ENCODE measurements at places on chromosomes 2 and 18.

DNA sequence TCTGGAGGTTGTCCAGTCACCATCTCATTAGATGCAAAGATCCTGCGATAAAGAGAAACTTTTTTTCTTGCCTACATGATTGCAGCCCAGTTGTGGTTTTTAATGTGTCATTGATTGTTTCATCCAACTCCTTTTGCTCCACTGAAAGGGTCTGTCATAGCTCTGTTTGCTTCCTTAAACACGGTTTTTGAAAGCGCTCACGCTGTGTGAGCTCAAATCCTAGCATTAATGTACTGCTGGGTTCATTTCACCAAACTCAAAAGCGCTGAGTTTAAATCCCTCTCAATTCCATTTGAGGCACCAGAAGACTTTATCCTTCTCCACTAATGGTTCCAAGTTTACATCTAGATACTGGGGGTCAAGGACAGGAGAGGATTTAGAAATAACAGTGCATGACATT is 53.6 kb downstream of the CDK15 start:
- no peak for DNase-seq

- DNase-seq: no peak
These were observed 107.7 kb upstream of the YPEL5 start for GRCh38 chr2:30039101-30039500.

DNA sequence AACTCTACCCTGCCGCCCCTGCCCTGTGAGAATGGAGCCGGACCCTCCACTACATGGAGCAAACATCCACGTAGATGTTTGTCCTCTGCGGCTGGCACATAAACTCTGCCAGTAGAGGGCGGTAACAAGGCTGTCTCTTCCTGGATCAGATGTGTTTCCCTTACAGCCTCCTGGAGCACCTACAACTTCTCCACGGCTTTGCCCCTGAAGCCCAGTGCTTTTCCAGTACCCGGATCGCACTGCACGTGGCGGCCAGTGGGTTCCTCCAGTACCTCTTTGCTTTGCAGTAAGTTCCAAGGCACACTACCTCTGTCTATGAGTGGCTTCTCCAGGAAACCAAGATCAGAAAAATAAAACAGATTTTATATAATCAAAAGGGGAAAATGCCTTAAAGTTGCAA is 651.3 kb downstream of the DCDC2C start:
- no peak for DNase-seq

DNA sequence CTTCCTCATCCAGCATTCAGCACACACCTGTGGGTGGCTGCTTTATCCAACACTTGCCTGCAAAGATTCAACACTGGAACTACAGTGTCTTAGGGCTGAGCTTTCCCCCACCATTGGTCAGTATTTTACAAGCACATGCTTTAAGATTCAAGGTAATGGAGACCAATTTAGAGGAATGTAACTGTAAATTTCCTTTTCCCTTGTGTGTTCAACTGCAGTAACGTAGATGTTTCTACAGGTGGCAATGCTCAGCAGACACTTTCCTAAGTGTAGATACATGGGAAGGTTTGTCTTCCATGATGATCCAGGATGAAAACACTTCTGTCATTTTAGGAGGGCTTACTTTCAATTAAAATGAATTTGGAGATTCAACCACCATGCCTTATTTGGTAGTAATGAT is 143.6 kb upstream of the PXDN start:
- DNase-seq: no peak

GRCh38 chr2:178280244-178280852 is 86.0 kb downstream of the OSBPL6 start:
- DNase-seq: peak; percentile 8

- no peak for DNase-seq
These were observed 5.8 kb downstream of the TWIST2 start for GRCh38 chr2:238853721-238854120.

DNA sequence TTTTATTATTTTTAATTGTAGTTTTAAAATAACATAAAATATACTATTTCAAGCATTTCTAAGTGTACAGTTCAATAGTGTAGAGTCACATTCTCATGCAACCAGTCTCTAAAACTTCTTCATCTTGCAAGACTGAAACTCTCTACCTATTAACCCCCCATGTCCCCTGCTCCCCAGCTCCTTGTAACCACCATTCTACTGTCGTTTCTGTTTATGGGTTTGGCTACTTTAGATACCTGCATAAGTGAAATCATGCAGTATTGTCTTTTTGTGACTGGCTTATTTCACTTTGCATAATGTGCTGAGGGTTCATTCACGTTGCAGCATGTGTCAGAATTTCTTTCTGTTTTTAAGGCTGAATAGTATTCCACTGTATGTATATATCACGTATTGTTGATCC is 139.4 kb downstream of the SMAD7 start:
- no peak for DNase-seq

DNA sequence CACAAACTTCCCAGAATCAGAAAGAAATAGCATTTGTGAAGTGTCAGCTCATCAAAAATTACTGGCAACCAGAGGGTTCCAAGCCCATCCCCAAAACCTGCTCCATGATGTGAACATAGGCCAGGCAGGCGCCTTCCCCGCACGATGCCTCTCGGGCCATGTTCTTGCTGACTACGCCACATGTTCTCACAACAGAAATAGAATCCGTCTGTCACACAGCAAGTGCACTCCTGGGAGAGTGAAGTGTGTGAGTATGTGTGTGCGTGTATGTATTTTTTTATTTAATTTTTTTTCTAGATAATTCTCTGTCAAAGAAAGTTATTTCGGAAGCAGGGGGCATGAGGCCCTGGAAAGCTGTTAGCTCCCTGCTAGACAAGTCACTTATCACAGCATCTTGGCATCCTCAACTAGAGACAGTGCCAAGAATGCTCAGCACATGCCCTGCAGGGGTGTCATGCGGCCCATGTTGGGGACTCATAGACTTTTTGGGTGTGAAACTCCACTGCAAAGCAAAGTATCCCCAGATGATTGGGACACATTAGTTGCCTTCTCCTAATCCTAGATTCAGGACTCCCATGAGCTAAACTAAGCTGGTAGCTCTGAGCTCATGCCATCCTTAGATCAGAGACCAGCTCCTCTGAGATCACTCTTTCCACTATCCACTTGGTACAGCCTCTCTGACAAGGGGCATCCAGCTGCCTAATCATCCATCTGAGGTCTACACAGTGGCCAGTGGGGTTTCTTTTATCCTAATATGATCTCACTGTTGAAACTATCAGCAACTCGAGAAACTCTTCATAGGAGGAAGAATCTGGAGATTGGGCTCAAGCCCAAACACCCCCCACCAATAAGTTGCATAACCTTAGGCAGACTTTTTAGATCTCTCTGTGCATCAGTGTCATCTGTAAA is 53.2 kb upstream of the CYRIA start:
- no peak for DNase-seq

- no peak for DNase-seq
These were observed 22.0 kb downstream of the AP1S3 start for GRCh38 chr2:223815186-223815883.

GRCh38 chr2:42907835-42908234 is 115.5 kb upstream of the HAAO start:
- DNase-seq: no peak

DNA sequence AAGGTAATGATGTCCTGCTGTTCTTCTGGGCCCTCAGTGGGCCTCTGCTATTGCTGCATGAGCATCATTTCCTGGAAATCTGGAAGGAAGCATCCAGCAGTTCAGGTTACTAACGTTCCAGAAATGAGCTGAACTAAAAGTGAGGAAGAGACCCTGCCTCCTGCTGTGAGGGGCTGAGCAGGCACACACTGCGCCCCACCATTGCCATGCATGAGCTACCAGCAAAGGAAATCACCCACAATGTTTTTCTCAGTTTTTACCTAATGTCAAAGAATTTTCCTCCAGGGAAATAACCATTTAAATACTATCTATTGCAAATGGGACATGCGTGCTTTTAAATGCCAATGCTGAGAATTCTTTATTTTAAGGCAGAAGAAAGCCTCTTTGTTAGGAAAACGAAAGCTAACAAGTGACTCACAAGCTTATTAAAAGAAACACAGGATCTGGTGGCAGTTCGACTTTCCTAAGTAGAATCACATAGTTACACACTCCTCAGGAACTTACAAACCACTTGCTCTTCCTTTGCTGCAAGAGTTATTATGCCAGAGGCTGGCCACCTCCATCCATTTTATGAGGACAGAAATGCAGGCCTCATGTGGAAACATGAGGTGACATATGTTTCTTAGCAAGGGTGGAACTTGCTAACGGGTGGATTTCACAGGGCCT is 152.6 kb upstream of the TTC39C start:
- no peak for DNase-seq

- no peak for DNase-seq
These were observed 286.9 kb upstream of the NXPH2 start for GRCh38 chr2:139067072-139067471.

GRCh38 chr18:6406075-6406909 is 8.4 kb downstream of the L3MBTL4 start:
- DNase-seq: no peak

- DNase-seq: no peak
These were observed 92.6 kb downstream of the CD8B2 start for GRCh38 chr2:106579750-106580197.

DNA sequence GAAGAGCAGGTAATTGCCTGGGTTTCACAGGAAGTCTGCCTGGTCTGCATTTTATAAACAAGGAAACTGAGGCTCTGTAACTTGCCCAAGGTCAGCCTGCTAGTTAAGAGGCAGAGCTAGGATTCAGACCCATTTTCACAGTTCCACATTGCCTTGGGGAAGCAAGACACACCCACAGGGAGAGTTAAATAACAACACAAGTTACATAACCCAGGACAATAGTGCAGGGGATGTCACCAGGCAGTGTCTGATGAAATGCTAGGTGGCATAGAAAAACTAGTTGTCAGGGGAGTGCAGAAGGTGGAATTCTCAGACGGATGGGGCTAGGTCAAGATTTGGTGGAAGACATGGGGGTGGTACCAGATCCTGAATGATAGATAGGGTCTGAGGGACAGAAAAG is 69.7 kb downstream of the PRKCE start:
- DNase-seq: no peak

- peak; percentile 35 for DNase-seq
These were observed 154.7 kb upstream of the HS6ST1 start for GRCh38 chr2:128473175-128474035.

DNA sequence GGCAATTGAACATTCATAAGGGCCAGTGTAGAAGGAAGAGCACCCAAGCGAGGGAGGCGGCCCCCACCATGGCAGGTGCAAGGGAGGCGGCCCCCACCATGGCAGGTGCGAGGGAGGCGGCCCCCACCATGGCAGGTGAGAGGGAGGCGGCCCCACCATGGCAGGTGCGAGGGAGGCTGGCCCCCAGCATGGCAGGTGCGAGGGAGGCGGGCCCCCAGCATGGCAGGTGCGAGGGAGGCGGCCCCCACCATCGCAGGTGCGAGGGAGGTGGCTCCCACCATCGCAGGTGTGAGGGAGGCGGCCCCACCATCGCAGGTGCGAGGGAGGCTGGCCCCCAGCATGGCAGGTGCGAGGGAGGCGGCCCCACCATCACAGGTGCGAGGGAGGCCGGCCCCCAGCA is 24.7 kb upstream of the GPC1 start:
- DNase-seq: no peak

- DNase-seq: no peak
These were observed 56.1 kb upstream of the FHL2 start for GRCh38 chr2:105454801-105455485.

DNA sequence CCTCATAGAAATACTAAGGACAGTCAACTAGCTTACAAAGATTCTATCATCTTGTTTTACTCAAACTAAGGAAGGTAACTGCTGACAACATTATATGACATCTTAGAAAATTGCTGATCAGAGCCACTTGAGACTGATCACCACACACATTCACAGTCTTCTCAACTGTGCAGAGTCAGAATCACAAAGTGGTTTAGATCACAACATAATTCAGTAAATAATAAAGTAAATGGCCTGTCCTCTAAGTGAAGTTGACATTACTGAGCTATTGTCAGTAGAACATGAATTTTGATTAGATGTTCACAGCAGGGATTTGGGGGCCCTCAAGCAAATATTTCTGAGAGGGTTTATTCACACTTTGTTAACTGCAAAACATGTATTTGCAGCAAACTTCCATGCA is 28.5 kb downstream of the NOL4 start:
- DNase-seq: no peak

GRCh38 chr2:38735999-38736320 is 15.2 kb downstream of the SRSF7 start:
- no peak for DNase-seq

DNA sequence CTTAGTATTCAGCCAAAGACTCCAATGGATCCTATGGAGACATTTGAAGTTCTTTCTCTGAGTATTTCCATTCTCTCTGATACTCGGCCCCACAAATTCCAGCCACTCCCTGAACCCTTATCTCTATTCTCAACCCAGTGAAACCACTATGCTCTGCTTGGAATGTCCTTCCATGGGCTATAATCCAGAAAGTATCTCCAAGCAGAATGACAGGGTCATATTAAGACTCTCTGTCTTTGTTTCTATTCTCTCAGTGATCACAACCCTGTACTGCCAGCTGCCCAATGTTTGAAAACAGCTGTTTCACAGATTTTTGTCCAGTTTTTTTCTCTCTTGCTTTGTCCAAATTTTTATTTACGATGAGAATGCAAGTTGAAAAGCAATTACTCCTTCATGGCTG is 21.9 kb downstream of the CHMP3 start:
- DNase-seq: no peak

DNA sequence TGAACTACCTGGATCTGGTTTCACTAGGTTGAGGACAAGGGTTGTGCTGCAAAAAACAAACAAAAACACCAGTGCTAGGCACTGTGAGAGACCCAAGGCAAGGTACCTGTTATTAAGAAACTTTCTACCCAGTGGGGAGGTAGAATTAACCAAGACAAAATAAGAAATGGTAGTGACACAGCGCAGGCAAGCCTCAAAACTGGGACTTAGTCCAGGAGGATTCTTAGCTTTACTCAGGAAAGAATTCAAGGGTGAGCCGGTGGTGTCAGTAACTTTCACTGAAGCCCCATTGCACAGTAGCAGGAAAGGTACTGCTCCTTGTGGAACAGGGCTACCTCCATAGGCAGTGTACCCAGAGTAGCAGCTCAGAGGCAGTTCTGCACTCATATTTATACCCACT is 131.6 kb downstream of the SCG2 start:
- DNase-seq: no peak

DNA sequence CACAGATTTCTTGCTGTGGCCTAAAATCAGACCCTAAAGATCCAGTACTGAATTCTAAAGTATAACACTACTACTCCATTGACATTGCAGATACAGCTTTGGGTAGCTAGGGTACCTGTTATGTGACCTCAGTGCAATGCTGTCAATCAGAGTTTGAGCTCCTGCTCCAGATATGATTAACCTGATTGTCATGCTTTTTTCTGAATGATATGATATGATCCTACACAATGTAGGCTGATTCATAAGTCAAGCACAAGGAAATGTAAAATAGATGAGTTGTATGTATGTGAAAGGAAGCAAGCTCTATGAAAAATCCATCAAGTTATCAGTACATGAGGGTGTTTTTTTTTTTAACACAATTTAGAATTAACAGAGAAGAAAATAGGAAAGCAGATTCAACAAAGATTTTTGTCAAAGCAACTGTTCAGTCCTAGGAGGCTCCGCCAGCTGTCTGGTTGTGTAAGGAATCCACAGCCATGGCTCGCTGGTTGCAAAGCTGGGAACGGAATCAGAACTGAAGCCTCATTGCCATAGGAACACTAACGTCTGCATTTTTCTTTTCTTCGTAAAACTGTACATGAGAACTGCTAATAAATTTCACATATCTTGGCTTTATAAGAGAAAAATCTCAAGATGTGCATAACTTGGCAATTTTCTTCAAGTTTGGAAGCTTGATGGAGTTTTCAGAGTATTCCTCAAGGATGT is 52.9 kb downstream of the NR4A2 start:
- no peak for DNase-seq

Measured in GM19239 (cell line).